ENCODE measurements at places on chromosomes 6 and 20.

DNA sequence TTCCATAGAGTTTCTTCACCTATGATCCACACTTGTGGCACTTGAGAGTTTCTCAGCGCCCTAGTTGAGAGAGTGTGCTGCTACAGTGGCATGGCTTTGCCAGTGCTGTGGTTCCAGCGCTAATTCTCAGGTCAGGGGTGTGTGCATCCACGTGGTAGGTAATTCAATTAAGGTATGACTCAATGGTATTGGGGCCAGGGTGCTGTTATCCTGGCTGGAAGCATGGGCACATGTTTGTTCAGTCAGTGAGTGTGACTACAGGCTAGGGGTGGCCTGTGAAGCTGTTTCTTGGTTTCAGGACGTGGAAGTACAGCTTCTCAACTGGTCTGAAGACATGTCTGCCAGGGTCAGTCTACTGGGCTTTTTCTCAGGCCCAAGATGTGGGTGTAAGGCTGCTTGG lies 3.0 kb upstream of the SEMG2 start:
- DNase-seq, result no peak

- DNase-seq, result peak; percentile 27
Observed at GRCh38 chr6:52725143-52725534, 38.1 kb downstream of the GSTA2 start.

- DNase-seq, result peak; percentile 12
Observed at GRCh38 chr20:23161968-23162696, 76.0 kb upstream of the CD93 start.

- DNase-seq, result no peak
Observed at GRCh38 chr20:1490643-1491195, 501 bp downstream of the SIRPB2 start.

DNA sequence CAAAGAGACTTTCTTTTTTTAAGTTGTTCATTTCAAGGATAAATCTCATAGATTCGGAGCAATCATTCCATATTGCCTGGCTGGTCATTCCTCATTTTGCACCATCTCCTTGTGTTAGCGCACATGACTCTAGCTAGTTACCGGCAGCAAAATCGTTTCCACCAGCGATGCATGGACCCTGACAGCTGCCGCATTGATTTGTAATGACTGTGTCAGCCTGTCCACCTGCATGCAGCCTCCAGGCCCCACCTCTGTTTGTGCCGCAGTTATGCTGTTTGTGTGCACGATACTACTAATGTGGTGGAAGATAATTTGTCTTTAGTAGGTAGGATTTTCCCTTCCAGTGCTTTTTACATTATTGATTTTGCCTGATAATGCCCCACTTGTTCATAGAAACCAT lies 164.0 kb downstream of the TBC1D7 start:
- DNase-seq, result no peak

- no peak for DNase-seq
Observed at GRCh38 chr6:154243793-154244750, 112.5 kb downstream of the IPCEF1 start.

DNA sequence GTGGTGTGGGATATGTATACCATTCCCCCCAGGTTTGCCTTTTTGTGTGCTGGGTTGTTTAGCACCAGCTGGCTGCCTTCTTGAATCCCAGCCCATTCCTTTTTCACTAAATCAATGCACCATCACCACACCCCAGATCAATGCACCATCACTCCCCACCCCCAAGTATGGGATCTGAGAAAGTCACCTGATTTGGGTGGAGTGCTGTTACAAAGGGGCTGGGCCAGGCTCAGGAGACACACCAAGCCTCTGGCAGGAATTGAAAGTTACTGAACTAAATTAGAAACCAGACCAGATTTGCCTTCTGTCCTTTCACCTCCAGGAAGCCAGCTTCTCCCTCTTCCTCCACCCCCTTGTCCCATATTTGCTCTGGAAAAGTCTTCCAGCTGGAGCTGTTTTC lies 19.6 kb upstream of the PKHD1 start:
- DNase-seq, result no peak

DNA sequence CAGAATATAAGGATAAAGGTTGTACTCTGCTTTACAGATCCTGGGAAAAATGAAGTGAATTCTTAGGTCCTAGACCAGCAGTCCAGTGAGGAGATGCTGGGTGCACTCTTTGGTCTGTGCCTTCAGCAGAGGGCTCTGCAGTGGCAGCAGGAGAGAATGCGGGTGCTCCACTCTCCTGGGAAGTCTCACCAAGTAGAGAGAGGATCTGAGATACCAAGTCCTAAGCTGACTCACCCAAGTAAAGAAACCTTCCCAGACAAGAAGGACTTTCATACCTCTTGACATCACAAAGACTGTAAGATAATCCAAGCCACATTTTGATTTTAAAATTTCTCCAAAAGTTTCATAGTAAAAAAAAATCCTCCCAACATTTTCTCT lies 116.9 kb upstream of the EMILIN3 start:
- peak; percentile 80 for DNase-seq

GRCh38 chr6:87909849-87910248 lies 137.8 kb upstream of the SPACA1 start:
- DNase-seq, result peak; percentile 67

DNA sequence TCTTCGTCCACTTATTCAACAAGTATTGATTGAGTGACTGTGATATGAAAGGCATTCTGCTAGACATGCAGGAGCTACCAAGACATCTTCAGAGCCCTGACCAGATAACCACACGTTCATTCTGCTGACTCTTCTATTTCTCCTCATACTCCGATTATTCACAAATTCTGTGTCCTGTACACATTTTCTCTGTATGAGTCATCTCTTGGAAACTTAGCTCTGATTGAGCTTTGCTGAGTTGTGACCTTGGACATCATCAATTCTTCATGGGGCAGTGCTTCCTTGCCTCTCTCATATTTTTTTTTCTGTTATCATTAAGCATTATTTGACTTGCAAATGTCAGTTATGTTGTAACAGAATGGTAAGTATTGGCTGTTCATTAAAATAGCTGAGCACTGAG lies 351.6 kb upstream of the CNR1 start:
- DNase-seq, result no peak

DNA sequence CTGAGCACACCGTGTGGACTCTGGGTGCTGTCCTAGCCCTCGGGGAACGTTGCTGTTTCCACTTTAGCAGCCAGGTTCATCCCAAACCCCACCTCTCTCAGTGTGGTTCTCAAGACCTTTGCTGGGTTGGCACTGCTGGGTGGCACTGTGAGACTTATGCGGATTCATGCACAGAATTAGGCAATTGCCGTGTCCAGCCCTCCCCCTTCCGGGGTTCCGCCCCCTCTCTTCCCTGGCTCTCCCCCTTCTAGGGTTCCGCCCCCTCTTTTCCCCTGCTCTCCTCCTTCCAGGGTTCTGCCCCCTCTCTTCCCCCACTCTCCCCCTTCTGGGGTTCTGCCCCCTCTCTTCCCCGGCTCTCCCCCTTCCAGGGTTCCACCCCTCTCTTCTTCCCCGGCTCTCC lies 39.8 kb upstream of the SLCO4A1 start:
- no peak for DNase-seq

GRCh38 chr6:38378801-38379200 lies 260.9 kb downstream of the BTBD9 start:
- peak; percentile 79 for DNase-seq

GRCh38 chr6:65295812-65296211 lies 411.2 kb downstream of the EYS start:
- DNase-seq, result no peak

GRCh38 chr6:130518588-130518987 lies 152.8 kb downstream of the TMEM200A start:
- peak; percentile 12 for DNase-seq

GRCh38 chr6:96075826-96076225 lies 60.1 kb downstream of the FUT9 start:
- DNase-seq, result no peak

GRCh38 chr6:169777896-169778295 lies 26.5 kb downstream of the ERMARD start:
- DNase-seq, result no peak

DNA sequence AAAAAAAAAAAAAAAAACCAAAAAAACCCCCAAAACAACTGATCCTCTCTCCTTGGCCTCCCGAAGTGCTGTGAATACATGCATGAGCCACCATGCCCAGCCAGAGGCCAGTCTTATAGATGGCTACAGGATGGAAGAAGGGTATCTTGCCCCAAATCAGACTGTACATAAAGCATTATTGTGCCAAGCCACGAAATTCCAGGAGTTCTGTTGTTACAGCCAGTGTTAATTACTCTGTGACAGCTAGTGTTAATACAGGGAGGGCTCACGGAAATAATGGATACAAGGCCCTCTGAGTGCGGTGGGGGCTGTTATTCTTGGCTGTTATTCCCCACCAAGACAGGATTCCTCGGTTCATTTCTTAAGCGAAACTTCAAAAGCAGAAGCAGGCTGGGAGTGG lies 1.4 kb upstream of the CLPSL2 start:
- no peak for DNase-seq

- no peak for DNase-seq
Observed at GRCh38 chr20:38115205-38115604, 49.9 kb downstream of the TGM2 start.

GRCh38 chr20:44734938-44735337 lies 10.7 kb upstream of the KCNK15 start:
- DNase-seq, result peak; percentile 82

- no peak for DNase-seq
Observed at GRCh38 chr20:3539311-3540107, 68.7 kb downstream of the ATRN start.

DNA sequence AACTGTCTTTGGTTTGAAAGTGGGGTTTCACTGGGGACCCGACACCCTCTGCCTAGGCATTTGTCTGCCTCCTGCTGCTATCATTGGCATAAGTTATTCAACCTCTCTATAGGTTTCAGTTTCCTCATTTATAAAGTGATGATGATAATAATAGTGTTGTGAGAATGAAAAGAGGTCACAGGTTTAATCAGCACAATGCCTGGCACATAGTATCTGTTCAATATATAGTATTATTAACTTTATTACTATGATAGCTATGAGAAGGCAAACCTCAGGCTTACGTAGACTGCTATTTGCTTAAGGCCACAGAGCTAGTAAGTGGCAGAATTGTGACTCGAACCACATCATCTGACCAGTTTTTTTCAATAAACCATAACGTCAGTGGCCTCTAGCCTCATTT lies 256.8 kb downstream of the CDKAL1 start:
- DNase-seq, result no peak

DNA sequence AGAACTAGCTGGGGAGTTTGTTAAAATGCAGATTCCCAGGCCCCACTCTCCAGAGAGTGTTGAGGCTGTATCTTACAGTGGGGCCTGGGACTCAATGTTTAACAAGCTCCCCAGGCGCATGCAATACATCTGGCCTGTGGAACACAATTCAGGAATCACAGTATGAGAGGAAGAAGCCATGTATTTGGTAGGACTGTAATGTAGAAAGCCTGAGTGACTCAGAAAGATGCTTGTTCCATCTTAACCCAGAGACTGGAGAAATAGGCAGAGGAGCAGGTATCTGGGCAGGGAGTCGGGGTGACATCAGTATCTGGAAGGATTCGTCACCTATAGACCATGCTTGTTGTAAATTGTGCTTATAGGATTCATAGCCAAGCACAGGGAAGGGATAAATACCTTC lies 90.5 kb downstream of the UNC5CL start:
- DNase-seq, result peak; percentile 52

DNA sequence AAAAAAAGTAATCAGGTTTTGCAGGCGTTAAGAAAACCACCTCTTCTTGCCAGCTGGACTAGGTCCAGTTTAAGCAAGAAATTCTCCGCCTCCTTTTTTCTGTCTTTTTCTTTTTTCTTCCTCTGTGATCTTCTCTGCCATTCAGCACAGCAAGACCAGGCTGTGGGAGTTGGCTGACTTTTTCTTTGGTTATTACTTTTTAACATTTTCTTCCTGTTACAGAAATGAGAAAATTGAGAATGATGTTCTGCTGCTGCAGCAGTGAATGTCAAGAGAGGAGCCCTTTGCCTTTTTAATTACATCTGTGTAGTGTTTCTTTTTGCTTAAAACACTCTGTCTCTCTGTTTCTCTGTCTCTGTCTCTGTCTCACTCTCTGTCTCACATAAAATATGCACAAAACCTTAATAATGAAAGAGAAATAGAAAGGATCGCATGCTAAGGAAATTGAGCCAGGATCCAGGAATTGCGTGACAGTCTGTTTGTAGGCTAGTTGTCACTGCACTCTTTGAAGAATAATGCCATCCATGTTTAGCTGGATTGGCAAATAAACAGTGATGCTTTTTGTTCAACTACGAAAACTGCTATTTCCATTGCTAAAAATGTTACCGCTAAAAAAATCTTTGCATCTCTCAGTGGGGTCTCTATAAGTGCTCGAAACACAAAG lies 103.2 kb upstream of the SUPT3H start:
- peak; percentile 20 for DNase-seq

- no peak for DNase-seq
Observed at GRCh38 chr20:23277316-23277715, 73.3 kb upstream of the NXT1 start.

DNA sequence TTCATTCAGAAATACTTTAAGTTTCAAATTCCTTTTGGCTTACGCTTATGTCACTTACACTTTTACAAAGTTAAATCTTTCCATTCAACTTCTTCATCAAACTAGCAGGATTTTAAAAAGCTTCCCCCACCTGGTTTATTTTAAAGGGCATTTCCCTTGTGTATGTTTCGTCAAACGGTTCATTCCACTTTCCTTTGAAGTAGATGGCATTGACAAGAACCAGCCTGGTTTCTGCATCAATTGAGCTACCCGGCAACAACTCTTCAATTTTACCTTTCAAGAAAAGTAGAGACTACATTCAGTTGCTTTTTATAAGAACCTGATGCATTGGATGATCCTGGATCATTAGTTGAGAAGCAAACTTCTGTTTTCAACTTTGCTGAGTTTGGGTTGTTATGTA lies 9.8 kb downstream of the SERPINB9 start:
- DNase-seq, result no peak

- no peak for DNase-seq
Observed at GRCh38 chr6:2247664-2248063, 2.3 kb upstream of the GMDS start.

DNA sequence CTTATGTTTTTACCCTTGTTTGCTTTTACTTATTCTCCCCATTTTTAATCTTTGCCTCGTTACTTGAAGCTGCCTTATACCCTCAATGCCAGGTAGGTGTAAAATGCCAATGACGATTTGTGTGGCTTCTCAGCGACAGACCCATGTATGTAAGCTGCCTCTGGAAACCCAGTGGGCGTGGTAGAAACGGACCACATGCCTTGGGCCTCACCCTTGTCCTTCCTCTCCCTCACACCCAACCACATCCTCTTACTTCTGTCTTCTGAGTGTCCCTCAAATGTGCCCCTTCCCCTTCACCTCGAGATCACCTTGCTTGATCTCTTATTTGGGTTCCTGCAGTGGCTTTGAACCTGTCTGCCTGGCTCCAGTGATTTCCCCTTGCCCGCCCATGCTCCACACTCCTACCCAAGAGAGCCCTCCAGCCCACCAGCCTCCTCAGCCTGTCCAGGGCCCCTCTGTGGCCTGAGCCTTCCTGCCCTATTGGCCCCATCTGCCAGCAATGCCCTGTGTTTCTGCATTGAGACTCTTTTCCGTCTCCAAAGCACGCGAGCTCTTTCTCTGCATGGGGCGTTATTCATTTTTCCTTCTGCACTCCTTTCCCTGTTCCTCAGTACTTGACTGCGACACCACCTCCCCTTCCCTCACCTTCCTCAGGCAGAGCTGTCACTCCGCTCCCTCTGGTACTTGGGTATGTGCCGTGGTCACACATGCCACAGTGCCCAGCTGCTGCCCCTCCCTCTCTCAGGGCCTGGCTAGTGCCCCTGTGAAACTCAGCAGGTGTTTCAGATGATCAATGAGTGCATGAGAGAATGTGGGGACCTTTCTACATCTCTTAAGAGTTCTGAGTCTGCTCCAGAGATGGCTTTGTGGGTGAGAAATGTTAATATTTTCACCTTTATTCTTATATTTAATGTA lies 115.4 kb downstream of the SLX4IP start:
- DNase-seq, result no peak

Data from EH (cell line).